ENCODE measurements at places on chromosomes 13 and 19.
A peak's percentile ranks its signal among the peaks of the same experiment; 100 is the strongest.

DNA sequence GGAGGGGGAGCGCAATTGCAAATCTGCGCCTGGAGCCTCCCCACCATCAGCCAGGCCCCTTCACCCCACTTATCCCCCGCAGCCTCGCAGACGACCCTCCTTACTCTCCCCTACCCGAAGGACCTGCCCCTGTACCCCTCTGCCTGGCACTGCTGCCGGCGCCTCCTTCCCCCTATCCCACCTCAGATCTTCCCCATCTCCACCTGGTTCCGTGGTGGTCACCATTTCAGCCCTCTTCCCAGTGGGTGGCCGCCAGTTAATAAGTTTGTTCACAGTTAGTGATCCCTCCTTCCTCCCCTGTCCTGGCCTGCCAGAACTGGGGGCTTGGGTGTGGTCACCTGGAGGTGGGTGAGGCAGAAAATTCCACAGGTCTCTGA, 397 bp downstream of the SLC44A2 start:
- DNase-seq: peak; percentile 6

- no peak for DNase-seq
These were observed 15.2 kb upstream of the TSC22D1 start for GRCh38 chr13:44591316-44591715.

DNA sequence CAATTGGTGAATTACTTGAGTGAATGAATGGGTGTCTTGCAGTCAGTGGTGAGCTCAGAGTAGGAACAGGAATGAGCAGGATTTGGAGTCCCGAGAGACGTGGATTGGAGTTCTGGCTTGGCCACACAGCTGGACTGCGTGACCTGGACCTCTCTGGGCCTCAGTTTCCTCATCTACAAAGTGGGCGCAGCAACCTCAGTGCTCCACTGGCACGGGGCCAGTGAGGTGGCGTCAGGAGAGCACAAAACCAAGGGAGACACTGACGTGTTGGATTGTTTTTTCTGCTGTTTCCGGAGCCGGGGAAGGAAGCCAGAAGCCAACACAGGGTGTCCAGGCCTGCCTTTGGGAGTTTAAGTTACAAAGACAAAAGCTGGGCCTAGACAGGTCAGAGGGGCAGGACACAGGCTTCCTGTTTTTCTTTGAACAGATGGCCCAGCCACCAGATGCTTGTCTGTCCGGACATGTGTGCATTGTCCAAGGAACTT, 6.5 kb upstream of the DOCK6 start:
- DNase-seq: no peak

DNA sequence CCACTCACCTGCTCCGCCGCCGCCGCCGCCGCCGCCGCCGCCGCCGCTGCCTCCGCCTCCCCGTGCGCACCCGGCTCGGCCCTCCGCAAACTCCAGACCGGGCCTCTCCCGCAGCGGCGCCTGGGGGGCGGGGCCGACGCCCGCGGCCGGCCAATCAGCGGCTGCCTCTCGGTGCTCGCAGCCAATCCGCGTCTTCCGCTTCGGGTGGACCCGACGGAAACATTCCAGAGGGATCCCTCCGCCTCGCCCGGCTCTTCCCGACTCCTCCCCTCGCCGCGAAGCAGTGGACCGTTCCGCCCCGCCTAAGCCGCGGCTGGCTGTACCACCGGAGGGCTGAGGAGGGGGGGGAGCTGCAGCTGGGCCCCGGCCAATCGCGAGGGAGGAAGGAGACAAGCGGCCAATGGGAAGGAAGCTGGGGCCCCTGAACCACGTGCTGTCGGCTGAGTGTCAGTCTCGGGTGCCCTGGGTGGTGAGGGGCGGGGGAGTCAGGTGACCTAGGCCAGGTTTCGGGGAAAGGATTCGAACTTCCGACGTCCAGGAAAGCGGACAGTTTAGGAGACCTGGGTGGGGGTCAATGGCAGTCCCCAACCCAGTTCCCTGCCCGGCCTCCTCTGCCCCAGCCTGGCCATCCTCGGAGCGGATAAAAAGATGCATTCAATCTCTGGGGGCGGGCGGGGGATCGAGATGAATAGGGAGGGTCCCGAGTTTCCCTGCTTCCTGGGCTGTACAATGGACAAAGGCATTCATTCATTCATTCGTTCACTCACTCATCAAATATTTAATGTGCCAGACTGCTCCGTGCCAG, at the start of gene GIPC1:
Gene GIPC1 (minus strand): TSS at position 99 of the 805 bp plus-strand sequence. CDS start 13,151 bp downstream, outside the sequence.
- peak; percentile 97 for DNase-seq

GRCh38 chr19:1245494-1246264, 2.7 kb upstream of the MIDN start:
- no peak for DNase-seq

GRCh38 chr19:41456342-41456918, 13.5 kb downstream of the ERICH4 start:
- DNase-seq: no peak

DNA sequence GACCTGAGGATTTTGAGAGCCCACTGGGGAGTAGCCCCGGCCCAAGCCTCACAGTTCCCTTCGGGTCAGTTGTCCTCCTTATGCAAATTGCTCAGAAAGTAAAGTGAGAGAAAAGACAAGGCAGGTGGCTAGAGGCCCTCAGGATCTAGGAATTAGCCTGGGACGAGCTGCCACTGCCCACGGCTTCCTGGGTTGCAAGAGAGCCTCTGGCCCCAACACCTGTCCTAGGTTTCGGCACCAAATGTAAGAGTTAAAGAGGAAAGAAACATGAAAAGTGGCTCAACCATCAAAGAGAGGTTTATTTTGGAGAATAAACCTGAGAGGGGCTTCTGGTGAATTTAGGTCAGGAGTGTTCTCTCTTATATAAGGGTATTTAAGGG, 25.6 kb downstream of the TMEM255B start:
- DNase-seq: no peak

- DNase-seq: no peak
These were observed 42.0 kb downstream of the KLF2 start for GRCh38 chr19:16366433-16367260.

GRCh38 chr19:15623711-15624318, 8.8 kb downstream of the CYP4F8 start:
- DNase-seq: no peak

- DNase-seq: no peak
These were observed 6.7 kb downstream of the CD209 start for GRCh38 chr19:7740682-7741054.

GRCh38 chr13:108915095-108915633, 285.8 kb downstream of the MYO16 start:
- no peak for DNase-seq

DNA sequence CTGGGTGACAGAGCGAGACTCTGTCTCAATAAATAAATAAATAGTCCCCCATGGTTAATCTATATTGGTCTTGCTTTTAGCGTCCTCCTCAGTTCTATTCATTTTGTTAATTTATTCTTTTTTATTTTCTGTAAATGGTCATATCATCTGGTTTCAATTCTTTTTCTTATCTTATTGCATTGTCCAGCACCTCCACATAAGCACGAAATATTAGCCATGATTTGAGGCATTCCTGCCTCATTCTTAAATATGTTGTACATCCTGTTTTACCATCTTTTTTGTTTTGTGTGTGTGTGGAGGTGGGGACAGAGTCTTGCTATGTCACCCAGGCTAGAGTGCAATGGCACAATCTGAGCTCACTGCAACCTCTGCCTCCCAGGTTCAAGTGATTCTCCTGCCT, 24.6 kb upstream of the CCDC124 start:
- DNase-seq: no peak

All from amygdala (tissue), 56 donors.